ENCODE measurements at places on chromosomes 4 and X. TPM values are rescaled to one million over a fixed set of nuclear protein-coding genes. Genes with fewer than 3 reads are reported as not detected.

DNA sequence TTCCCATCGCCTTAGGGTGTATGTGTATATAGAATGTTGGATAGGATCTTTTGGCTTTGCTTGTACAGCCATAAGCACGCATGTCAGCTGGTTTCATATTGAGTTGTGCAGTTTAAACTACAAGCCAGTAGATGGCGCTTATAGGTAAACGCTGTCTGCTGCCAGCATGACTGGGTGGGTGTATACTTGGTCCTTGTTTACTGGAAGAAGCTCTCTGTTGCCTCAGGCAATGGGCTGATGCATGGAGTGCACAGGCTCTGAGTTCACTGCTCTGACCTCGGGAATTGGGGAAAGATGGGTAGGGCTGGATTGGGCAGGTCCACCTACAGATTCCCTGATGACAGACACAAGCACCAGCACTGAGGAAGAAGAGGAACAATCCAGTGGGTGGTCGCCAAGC, 831.5 kb downstream of the STIM2 start:
- DNase-seq = no peak

DNA sequence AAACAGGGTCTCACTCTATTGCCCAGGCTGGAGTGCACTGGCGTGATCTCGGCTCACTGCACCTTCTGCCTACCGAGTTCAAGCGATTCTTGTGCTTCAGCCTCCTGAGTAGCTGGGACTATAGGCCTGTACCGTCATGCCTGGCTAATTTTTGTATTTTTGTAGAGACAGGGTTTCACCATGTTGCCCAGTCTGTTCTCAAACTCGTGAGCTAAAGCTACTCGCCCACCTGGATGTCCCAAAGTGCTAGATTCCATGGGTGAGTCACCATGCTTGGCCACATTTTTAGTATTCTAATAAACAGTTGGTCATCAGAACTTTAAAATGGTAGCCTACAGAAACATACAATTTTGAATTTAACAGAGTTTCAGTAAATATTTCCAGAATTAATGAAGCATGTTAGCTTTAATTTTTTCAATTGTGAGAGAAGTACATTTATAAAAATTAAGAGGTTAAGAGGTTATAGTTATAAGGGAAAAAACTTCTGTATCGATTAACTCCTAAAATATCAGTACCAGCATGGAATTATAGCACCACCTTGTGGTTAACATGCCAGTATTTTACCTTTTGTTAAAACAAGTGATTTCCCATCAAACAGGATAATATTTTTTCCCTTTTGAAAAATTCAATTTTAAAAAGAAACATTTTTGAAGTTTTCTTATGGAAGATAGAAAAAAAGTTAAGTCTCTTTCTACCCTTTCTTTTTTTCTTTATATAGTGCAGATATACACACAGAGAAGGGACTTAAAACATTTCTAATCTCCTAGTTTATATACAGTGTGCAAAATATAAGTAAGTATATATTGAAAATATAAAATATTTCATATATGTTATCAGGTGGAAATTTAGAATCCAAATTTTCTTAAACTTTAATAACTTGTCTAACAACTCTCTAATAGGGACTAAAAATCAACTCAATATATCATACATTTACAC, 35.4 kb downstream of the CEP44 start:
- DNase-seq = peak; percentile 38

DNA sequence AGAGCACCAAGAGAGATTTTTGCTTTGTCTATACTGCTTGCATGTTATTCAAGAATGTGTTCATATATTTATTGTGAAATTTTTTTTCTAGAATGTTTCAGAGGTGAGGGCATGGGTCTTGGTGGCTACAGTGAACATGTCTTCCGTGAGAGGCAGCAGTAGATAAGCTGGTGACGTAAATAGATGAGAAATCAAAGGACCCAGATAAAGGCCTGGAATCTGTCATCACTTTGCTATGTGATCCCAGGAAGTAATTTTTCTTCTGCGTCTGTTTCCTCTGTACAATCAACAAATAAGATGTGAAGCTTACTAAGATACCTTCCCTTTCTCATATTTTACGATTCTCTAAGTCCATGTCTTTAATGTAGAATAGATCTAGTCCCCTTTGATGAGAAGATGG, 129.1 kb downstream of the COL4A6 start:
- no peak for DNase-seq

TRIM60 gene
- total RNA-seq = not detected

MAGEA12 gene
- total RNA-seq = not detected
